ENCODE measurements at places on chromosomes 1 and 21.

GRCh38 chr1:163315773-163316374 lies 5.9 kb upstream of the NUF2 start:
- peak; percentile 21 for DNase-seq

- peak; percentile 26 for DNase-seq
Measured at GRCh38 chr1:68314151-68314780, 81.9 kb upstream of the WLS start.

DNA sequence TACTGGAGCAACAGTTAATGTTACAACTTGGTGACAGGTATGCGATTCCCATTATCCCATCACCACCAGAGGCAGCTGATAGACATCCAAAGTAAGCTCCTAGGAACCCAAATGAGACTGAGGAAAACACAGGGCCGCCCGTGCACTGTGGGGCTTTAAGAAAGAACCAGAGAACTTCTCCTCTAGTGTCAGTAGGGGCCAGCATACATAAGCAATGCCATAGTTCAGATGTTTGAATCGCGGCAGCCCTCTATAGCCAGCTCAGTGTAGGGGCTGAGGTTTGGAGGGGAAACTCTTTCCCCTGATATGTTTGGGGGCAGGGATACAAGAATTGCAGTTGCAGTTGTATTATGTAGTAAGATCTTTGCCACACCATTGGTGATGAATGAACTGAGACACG lies 593.3 kb upstream of the NCAM2 start:
- DNase-seq: no peak

- DNase-seq: no peak
Measured at GRCh38 chr1:2337081-2337480, 54.3 kb downstream of the MORN1 start.

DNA sequence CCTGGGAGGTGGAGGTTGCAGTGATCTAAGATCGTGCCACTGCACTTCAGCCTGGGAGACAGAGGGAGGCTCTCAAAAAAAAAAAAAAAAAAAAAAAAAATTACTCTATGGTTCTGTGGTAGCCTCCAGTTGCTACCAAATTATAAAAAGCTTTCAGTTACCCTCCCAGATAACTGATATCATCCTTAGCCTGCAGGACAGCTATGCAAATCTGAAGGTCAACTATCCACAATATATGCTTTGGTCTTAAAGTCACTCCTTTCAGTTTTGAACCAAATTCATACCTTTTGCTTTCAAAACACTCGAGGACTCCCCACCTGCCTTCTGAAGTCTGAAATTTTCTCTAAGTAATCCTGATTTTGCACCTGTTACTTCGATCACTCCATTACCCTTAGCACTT lies 3.1 kb downstream of the MIXL1 start:
- no peak for DNase-seq

GRCh38 chr1:190176776-190177175 lies 300.9 kb downstream of the BRINP3 start:
- no peak for DNase-seq

- DNase-seq: no peak
Measured at GRCh38 chr1:167130829-167131510, 37.1 kb downstream of the STYXL2 start.

DNA sequence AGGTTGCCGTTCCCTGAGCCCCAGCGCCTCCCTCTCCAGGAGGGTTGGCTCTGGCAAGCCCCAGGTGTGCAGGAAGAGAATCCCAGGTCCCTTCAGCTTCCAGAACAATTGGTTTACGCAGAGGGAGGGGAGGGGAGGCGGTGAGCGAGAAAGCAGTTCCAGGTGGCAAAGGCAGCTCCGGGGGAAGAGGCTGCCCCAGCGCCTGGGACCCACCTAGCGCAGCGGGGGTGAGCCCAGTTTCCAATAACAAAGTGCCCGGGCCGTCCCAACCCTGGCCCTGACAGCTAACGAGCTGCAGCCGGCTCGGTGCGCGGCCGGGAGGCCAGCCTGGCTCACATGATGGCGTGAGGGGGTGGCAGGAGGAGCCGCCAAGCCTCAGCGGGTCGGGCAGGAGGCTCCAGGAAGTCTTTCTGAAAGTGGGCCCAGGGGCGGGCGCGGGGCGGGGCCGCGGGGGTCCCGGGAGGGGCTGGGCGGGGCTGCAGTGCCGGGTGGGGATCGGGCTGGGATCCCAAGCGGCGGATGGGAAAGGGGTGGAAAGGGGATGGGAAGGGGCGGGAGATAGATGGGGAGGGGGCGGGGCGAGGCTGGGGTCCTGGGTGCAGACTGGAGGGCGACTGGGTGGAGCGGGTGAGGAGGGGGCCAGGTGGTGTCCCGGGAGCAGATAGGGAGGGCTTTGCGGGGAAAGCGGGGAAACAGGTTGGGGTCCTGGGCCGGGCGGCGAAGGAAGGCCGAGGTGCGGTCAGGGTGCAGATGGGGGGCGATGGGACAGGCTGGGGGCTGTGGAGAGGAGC lies 22.8 kb downstream of the DHRS3 start:
- peak; percentile 40 for DNase-seq

DNA sequence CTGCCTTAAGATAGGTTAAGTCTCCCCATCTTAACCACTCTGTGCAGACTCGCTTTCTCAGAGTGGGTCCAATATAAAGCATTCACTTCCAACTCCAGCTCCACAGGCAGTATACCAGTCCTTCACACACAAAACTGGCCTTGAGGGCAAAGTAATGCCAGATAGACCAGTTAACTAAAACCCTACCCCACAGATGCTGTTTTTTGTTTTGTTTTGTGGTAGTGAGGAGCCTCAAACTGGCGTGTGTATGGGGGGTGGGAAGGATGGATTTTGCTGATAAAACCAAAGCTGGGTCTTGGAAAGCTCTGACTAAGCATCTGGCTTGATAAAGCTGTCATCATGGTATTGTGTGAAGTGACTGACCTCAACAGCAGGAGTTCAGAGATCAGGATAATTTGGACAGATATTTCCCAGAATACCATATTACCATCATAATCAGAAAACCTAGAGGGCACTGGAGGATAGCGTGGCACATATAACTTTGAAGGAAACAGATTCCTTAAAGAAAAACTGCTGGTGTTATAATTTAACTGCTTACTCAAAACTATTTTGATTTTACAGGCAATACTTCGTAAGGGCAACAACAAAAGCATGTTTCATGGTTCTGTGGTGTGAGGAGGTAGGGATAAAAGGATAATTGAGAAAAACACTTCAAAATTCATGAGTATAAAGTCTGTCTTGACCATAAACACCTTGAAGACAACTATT lies 29.6 kb upstream of the CPLANE2 start:
- DNase-seq: no peak

DNA sequence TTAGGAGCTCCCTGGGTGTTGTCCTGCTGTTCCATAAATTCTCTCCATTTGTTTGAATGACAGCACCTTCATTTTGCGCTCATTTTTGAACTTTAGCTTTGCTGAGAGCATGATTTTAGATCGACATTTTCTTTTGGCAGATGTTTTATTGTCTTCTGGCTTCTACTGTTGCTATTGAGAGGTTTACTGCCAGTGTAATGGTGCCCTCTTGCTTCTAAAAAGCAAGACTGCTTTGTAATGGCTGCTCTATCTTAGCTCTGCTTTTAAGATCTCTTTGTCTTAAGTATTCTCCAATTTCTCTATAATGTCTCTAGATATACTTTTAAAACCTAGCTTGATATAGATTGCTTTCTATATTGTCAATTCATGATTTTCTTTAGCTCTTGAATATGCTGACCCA lies 27.8 kb downstream of the THEM4 start:
- no peak for DNase-seq

DNA sequence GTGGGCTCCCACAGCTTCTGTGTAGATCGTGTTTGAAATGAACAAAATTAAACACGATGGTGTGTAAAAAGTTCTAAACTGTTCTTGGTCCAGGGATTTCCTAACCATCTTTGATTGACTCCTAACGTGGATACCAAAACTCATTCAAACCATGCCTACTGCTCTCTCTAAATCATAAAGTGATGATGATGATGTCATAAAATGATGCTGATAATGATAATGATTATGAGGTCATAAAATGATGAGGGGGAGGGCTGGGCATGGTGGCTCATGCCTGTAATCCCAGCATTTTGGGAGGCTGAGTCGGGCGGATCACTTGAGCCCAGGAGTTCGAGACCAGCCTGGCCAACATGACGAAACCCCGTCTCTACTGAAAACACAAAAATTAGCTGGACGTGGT lies 133.3 kb upstream of the COA6 start:
- DNase-seq: no peak
